Activated naive CD4-positive, alpha-beta T cell (primary cell): ENCODE measurements at places on chromosomes 6 and 20.

GRCh38 chr6:169170583-169170955 is 83.1 kb downstream of the THBS2 start:
- no peak for DNase-seq

DNA sequence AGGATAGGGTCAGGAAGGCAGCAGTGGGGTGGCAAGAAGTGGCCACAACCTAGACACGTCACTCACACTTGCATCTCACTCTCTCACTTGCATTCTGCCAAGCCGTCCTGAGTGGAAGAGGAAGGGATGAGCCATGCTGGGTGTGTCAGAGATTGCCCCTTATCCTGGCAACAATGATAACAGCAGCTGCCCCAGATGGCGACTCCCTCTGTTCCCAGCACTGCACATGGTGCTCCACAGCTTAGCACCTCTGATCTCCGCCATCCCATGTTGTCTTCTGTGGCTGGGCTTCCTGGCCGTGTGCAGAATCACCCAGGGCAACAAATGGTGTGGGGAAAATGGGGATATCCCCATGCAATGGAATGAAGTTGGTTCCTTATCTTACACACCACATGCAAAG is 11.1 kb downstream of the KCNB1 start:
- DNase-seq: no peak

DNA sequence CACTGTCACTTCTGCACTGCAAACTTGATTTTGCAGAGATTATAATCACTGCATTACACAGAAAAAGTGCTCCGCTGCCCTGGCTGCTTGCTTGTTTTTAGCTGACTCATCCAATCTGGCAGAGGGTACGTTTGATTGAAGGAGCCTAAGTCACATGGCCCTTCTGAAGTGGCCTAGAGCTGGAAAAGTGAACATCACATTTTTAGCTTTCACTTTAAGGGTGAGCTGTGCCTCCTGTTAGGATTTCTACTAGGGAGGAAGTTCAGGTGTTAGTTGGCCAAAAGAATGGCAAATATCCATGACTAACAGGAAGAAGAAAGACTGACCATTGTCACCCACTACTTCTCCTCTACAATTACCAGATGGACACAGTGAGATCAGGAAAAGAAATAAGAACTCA is 889.1 kb upstream of the MAP3K7 start:
- no peak for DNase-seq

DNA sequence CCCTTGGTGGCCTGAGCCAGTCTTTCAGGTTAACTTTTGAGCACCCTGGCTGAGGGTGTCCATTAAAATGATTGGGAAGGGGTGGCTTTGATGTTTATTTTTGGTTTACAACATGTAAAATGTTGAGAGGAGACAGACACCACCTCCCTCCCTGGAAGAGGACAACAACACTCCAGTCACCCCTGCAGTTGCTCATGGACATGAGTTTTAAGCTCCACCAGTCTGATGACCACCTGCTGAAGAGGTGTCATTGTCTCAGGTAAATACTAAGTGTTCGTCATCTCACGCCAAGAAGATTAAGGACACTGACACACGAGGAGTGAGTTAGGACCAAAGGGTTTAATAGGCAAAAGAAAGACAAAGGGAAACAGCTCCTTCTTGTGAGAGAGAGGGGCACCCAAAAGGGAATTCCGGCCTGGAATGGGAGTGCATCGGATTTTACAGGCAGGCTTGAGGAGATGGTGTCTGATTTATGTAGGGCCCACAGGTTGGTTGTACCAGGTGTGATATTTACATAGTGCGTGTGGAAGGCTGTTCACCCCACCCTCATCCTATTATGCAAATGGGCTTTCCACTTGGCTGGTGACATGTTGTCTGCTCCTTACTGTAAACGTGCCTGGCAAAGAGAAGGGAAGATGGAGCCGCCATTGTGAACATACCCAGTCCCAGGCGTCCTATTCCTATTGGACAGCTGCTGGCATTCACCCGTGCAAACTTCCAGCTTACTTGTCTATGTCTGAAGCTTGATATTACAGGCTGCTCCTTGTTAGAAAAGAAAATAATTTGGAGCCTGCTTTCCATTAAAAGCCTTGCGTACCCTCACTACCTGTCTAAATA is 6.6 kb downstream of the HLA-B start:
- no peak for DNase-seq

GRCh38 chr6:101585501-101585900 is 192.0 kb downstream of the GRIK2 start:
- DNase-seq: no peak

GRCh38 chr20:7692478-7692877 is 247.8 kb downstream of the HAO1 start:
- no peak for DNase-seq

DNA sequence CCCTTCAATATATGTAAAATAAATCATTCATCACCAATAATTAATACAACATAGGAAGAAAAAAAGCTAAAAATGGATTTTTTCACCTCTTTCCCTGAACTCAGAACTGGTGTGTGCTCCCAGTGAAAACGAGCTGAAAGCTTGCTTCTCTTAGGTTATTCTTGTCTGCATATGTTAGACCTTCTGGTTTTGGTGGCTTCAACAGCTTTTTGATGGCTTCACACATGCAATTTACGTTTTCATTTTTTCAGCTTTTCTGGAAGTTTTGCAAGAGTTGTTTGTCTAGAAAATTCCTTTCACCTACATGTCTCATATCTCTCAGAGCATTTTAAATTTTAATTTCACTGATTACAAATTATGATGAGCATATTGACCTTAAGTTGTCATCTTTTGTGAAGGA is 86.9 kb upstream of the PTCHD4 start:
- DNase-seq: no peak

- DNase-seq: no peak
Observed at GRCh38 chr6:18262702-18263417, 1.5 kb downstream of the DEK start.

DNA sequence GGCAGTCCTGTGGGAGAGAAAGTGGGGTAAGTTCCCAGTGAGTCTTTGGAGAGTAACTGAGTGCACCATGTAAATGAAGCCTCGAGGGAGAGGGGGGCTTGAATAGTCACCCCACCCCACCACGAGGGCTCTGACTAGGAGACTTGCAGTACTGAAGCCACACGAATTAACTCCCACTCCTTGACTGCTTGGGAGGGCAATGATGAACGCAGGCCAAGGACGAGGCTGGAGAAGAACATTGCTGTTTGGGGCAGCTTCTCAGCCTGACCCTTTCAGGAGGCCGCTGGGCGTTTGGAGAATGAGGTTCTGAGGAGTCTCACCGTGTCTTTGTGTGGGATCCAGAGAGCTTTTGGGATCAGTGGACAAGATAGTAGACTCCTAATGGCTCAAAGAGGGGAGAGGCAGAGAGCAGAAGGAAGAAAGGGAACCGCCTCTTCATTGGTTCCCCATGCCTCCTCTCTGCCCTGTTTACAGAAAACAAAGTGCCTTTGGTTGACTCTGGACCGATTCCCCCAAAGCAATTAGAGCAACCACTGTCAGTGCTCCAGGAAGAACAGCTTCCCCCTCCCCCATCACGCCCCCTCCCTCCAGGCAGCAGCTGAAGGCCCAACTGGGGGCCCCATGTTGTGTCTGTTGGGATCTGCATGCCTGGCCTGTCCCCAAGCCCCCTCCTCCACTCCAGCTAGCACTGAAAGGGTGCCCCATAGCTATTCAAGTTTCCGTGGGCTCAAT is 41.7 kb upstream of the CDKN1A start:
- DNase-seq: no peak

DNA sequence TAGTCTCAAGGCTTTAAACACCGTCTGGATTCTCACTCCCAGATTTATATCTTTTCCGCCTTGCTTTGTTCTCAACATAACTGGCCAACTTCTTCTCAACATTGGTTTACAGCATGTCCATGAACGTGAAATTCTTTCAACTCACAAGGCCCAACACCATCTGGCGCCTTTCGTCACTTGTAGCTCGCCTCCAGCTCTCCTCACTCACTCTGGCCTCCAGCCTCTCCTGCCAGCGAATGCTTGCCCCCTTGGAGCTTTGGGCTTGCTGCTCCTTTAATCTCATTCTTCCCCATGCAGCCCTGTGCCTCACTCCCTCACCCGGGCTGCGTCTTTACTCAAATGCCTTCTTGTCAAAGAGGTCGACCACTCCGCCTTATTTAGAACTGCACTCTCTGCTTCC is 324.5 kb downstream of the PRKN start:
- DNase-seq: no peak
